ENCODE measurements at places on chromosomes 7 and 10.

GRCh38 chr7:141461924-141462323, 89.3 kb upstream of the AGK start:
- DNase-seq, result no peak

- DNase-seq, result no peak
Measured at GRCh38 chr7:2651336-2651735, 19.6 kb downstream of the TTYH3 start.

DNA sequence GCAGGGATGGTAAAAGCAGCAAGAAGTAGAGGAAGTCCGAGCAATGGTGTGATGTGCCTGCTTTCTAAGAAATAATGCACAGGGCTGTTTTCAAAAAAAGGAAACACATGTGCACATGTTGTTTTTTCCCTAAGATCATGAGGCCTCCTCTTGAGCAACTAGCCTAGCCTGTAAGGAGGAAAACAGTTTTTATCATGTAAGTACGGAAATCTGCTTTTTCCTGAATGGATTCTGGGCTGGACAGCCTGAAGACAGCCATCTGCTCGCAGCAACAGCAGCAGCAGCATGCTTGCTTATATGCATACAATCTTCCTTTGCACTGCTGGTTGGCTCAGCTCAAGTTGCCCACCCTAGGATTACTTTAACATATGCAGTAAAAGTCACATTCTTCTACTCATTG, 87.1 kb downstream of the HIBADH start:
- DNase-seq, result no peak

DNA sequence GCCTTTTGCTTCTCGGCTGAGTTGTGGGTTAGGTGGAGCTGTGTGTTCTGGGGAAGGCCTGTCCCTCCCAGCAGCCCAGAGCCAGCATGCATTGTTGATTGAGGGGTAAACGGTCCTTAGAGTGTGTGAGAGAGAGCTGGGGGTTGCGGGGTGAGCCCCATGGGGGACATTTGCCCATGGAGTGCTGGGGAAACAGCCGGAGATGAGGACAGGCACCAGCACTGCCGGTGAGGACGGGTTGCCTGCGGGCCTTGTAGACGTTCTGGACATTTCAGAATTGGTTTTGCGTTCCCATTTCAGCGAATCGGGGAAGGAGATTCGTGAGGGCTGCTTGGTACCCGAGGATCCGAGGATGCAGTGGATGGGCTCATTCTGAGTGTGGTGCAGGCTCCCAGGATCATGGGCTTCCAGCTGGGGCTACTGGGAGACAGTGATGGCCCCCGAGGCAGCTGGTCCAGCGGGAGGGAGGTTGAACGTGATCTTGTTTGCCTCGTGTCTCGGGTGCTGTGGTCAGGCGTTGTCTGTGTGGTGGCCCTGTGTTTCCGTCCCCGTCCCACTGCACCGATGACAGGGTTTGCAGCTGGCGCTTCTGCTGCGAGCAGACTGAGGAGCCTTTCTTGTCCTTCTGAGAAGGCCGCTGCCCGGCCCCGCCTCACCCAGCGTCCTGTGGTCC, 113.9 kb downstream of the CYTH3 start:
- DNase-seq, result no peak

DNA sequence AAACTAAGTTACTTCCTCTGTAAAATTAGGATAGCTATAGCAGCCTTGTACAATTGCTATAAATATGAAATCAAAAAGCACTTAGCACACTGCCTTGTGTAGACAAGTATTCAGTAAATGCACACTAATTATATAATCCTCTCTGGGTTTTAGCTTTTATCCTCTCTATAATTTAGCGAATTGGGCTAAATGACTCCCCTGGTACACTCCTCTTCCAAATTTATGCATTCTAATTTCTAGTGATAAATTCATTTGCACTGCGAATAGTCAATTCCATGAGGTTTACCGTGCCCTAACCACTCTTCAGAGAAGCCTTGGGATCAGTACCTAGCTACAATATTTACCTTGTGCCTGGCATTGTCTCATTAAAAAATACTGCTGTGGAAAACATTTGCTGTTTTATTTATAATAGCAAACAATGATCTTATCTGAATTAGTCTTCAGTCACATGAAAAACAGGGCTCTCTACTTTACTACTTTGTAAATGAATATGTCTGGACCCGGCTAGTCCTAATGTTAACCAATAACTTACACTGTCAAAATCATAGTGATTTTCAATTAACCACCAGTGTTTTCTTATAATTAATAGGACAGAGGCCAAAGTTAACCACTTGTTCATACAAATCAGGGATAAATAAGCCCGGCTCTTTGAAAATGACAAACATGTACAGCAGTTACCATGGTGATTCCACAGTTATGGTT, 577.9 kb downstream of the IPMK start:
- no peak for DNase-seq

- DNase-seq, result no peak
Measured at GRCh38 chr7:37196676-37197075, 252.0 kb downstream of the ELMO1 start.

DNA sequence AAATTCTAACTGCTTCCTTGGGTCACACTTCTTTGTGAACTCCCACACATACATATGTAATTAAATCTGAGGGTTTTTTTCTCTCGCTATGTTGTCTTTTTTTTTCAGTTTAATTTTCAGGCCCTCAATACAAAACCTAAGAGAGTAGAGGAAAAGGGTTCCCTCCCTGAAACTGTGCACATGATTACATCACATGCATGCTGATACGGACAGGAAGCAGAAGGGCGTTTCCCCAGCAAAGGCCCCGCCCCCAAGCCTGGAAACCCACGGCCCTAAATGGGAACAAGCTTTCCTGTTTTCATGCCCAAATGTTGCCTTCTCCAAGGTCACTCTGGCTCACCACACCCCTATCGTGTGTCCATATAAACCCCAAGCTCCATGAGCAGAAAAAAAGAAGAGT, 115.4 kb downstream of the TEX36 start:
- no peak for DNase-seq

GRCh38 chr10:61385231-61386001, 67.8 kb downstream of the TMEM26 start:
- no peak for DNase-seq

GRCh38 chr7:48837266-48837665, 87.1 kb upstream of the CDC14C start:
- DNase-seq, result no peak
